ENCODE measurements at places on chromosomes 3 and 15. TPM values are rescaled to one million over a fixed set of nuclear protein-coding genes. Genes with fewer than 3 reads are reported as not detected.

GRCh38 chr3:73401059-73401458 is 223.7 kb downstream of the PDZRN3 start:
- no peak for DNase-seq

- no peak for DNase-seq
Measured at GRCh38 chr15:95763426-95763825, 567.1 kb upstream of the NR2F2 start.

DPP8 gene
- total RNA-seq = 30.0 TPM

ALDH1L1 gene
- total RNA-seq = 9.0 TPM

EPHB1 gene
- 2.0 TPM for total RNA-seq

All from mucosa of gallbladder (tissue), 1 donor.